Psoas muscle (tissue), 8 donors: ENCODE measurements at places on chromosomes 6 and 20. TPM values are rescaled to one million over a fixed set of nuclear protein-coding genes. Genes with fewer than 3 reads are reported as not detected.

MAVS gene
- 32.4 TPM for polyA plus RNA-seq

TAGAP gene
- 0.06 TPM for polyA plus RNA-seq

DNA sequence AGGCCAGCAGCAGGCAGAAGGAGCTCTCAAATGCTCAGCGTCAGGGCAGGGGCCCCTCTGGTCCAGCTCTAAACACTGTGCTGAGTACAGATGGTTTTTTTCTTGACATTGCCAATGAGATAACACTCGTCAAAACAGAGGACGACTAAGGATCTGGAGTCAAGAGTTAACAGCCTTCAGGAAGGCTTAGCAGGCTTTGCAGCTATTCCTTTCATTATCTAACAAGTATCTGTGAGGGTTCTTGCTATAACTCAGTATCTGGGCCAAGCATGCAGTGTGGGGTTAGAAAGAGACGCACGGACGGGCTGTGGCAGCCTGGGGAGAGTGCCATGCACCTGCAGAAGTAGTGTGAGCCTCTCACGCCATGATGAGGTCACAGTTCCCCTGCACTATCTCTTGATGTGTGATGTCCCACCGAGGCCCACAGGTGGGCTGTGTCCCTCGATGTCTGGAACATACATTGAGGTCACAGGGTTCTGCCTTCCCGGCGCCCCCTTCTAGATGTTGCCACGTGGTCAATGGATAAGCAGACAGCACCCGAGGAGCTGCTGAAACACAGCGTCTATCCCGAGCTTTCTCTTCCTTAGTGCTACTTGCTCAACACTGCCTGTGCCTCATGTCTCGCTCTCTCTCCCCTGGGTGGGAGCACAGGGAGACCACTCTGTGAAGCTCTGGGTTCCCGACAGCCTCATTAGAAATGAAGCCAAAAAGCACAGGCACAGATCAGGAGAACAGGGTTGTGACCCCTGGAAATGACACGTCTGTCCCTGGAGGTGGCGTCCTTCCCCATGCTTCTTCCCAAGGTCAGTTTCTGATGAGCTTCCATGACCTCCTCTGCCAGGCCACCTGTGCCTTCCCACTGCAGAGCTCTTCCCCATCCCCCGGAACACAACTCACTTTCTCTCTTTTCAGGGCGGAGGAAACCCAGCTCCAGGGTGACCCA lies 85.5 kb upstream of the RPS6KA2 start:
- DNase-seq = no peak

GSTA3 gene
- not detected for polyA plus RNA-seq

- DNase-seq = no peak
Measured at GRCh38 chr6:12049165-12049564, 37.1 kb downstream of the HIVEP1 start.

DNAH8 gene
- not detected for polyA plus RNA-seq

GRCh38 chr20:11918981-11919380 lies 1.3 kb downstream of the BTBD3 start:
- DNase-seq = no peak

- no peak for DNase-seq
Measured at GRCh38 chr6:15441215-15441868, 195.5 kb downstream of the JARID2 start.

DNA sequence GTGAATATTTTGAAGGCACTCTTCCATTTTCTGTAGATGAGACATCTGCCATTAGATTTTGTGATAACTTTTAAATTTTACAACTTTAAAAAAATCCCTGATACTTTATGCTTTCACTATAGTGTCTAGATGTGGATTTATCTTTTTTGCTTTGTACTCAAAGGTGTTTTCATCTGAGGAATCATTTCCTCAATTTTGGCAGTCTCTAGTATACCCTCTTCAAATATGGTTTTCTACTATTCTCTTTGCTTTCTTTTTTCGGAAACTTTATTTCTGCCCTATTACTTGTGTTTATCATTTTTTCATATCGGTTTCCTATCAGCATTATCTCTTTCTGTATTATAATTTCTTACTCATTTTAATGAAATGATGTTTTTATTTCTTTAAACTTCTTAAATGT lies 62.2 kb downstream of the SLX4IP start:
- no peak for DNase-seq

TFAP2C gene
- not detected for polyA plus RNA-seq

DNA sequence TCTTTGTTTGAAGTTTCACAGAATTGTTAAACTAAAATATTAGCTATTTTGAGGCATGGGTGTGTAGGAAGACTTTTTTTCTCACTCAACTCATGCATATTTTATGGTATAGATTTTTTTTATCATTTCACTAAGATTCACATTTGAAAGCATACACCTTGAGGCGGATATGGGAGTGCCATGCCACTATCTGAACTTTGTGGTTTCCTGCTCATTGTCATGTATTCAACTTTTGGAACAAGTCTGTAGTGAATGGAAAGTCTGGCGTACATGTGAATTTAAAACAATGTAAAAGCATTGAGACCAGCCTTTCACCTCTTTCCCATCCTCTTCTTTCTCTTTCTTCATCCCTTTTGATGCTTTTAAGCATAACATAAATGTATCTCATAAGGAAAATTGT lies 147.9 kb downstream of the TPBG start:
- DNase-seq = no peak

GRCh38 chr20:40207655-40208054 lies 481.4 kb downstream of the MAFB start:
- DNase-seq = no peak

DNA sequence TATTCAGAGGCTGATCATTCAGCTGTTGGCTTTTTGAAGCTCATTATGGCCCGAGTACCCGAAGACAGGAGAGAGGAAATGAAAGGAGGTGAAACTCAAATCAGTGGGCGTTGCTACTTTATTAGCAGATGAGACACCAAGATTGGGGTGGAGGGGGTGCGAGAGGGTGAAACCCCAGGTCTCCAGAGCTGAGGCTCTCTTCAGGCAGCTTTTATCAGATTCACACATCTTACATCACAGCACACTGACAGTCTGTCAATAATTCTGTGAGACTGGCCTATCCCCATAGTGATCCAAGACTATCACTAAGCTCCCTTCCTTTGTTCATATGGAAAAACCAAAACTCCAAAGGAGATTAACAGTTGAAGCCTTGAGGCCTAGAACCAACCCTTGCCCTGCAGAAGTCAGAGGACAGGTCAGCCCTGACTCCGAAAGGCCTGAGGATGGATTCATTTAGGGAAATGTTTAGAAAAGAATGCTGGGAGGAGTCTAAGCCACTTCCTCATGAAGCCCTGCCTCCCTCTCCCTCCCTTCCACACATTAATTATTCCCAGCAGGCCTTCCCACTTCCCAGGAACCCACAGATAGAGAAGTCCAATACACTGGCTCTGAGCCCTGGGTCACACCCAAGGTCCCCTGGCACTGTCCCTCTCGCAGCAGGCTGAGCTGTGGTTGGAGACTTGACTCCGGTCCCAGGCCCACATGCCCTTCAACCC lies 23.2 kb downstream of the TRERF1 start:
- DNase-seq = peak; percentile 38

CGAS gene
- polyA plus RNA-seq = 0.30 TPM

DNA sequence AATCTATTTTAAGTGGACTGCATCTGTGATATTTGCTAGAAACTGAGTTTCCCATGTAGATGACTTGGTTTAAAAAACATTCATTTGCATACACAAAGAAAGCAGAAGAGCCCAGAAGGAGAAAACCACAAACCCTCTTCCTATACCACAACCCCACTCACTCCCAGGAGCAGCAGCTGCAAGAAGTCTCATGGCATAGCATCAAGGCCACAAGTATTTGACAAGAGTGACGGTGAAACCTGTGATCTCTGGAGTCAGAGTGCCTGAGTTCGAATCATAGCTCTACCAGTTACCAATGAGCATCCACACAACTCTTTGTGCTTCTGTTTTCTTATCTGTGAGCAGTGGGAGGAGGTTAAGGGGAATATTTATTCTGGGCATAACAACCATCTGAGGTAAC lies 44.7 kb upstream of the SIRPG start:
- no peak for DNase-seq

DNA sequence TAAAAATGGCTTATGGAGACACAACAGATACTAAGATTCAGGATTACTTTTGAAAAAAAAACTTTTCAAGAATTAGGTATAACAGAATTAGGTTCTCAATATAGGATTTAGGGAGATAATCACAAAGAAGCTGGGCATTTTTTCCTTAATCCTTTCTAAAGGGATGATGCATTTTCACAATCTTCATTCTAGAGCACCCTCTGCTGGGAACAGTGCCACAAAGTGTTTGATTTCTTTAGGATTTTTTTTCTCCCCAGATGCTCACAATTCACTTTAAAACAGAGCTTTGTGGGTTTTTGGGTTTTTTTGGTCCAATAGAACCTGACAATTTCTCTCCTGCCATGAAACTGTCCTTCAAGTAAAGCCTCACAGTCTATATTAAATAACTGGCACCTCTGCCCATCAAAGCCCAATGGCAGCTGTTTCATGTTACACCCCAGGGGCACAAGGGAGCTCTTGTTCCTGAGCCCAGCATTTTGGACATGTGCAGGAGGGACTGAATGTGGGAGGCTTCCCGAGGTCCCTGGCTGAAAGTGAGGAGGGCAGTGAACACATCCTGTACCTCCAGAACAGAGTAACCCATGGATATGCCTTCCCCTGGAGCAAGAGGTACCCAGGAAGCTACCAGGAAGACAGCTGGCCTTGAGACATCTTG lies 39.7 kb downstream of the PREP start:
- DNase-seq = no peak
